ENCODE measurements at places on chromosomes 2 and 18.

GRCh38 chr2:96697476-96697875 lies 42.4 kb downstream of the LMAN2L start:
- no peak for DNase-seq

DNA sequence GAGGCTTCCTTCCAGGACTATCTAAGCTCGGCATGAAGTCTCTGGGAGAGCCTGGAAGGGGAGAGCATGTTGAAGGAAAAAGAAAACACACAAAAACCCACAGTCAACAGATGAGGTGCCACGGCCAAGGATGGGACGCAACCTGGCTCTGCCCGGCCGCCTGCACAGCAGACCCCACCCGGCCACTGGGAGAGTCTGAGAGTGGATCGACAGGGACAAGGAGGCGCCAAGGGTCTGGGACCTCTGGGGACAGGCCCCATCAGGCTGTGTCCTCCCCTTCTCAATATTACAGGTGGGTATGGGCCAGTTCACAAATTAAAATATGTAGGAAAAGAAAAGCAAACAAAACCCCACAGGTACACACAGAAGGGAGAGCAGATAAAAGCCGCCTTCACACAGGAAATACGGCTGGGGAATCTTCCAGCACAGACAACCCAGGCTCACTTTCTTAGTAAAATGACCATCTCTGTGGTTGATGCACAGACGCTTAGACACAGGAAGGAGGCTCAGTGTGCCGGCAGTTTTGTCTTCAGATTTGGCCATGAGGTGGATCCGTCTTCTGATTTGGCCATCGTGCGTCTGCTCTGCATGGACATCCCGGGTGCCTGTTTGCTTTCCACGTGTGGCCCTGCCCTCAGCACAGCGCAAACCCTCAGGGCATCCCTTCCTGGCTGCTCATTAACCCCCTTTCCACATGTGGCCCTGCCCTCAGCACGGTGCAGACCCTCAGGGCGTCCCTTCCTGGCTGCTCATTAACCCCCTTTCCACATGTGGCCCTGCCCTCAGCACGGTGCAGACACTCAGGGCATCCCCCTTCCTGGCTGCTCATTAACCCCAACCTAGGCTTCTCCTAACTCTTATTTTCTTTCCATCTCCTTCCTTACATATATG lies 138.4 kb downstream of the EIPR1 start:
- no peak for DNase-seq

DNA sequence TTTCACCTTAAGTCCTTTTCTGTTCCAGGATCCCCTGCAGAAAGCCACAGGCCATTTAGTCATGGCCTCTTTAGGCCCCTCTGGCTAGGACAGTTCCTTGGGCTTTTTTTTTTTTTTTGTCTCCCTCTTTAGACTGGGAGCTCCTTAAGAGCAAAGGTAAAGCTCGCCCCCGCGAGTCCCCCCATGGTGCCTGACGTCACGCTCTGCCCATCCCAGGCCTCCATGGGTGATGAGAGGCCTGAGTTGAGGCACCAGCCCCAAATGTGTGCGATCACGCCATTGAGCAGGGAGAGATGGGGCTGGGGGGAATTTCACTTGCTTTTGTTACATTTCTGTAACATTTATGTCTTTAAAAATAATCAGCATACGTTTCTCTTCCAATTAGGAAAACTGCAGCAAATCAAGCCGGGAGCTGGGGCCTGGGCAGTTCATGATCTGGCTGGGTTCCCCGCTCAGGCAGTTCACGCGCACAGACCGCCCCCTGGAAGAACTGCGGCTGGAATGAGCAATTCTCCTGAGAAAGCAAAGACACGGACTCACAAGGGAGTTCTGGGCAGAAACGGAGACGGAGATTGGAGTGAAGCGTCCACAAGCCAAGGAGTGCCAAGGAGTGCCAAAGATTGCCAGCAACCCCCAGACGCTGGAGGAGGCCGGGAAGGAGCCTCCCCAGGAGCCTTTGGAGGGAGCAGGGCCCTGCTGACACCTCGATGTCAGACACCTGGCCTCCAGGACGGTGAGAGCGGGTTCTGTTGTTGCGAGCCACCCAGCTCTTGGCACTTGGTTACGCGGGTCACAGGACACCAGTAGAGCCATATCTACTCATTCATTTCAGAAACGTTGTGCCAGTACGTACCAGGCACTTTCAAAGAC lies 108.4 kb upstream of the ODC1 start:
- DNase-seq: peak; percentile 48

DNA sequence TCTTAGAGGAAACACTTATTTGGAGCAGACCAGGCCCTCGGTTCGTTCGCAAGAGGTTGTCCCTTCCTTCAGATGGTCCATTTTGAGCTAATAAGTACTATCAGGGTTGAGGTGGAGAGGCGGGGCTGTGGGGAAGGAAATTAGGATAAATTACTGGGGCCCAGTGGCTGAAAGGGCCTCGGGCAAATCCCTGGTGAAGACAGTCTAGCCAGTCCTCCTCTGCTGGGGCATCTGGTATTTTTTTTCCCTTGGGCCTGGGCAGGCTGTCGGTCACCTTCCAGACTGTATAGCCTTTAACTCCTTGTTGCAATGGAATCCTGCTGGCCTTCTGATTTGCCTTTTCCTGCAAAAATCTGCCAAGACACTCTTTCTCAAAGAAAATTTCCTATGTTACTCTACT lies 1.7 kb upstream of the MYO3B start:
- DNase-seq: no peak

DNA sequence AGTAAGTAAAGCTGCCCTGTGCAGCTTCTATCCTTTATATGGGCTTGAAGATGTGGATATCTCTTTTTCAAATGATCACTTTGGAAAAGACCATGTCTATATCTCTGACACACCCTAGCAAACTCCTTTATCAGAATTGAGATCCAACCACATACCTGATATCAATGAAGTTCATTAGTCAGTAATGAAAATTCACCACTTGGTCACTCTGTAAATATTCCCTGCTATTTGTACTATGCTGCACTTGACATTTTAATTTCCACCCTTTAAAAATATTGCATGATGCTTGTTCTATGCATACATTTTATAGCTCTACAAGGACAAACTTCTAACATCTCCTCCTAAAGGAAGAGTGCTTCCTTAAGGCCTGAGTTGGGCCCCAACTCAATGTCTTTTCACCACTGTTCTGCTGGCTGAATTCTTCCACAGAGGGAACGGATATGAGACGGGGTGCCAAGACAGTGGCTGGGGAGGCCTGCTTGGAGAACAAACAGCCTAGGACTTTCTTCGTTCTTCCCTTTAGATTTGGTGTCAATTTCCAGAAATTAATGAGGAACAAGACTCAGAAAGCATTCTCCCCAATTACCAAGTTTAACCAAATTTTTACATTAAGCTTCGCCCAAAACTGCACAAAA lies at the start of gene GKN2:
TSS of gene GKN2 (minus strand) at position 7 of the 635 bp plus-strand sequence. CDS start 32 bp downstream, outside the sequence.
- DNase-seq: no peak

- DNase-seq: no peak
Observed at GRCh38 chr18:50805732-50806131, 14.1 kb downstream of the MRO start.

GRCh38 chr2:219396863-219397457 lies 9.2 kb upstream of the DNPEP start:
- DNase-seq: no peak

DNA sequence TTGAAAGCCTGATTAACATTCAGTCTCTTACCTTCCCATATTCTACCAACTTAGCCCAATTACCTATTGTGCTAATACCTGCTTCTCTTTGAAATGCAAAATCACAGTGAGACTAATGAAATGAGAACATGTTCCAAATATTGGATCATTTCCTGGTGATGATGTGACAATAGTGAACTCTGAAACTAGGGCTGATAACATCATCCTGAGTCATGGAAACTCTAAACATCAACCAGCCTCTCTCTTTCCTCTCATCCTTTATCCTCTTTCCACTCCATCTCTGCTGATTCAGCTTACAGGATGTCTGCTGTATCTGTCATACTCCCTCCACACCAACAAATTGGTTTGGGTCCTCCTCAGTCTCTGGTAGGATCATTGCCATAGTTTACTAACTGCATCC lies 98.8 kb upstream of the NCKAP5 start:
- no peak for DNase-seq

- DNase-seq: no peak
Observed at GRCh38 chr2:150212722-150213171, 274.7 kb downstream of the RND3 start.

- no peak for DNase-seq
Observed at GRCh38 chr2:149561309-149561926, 26.2 kb downstream of the MMADHC start.

DNA sequence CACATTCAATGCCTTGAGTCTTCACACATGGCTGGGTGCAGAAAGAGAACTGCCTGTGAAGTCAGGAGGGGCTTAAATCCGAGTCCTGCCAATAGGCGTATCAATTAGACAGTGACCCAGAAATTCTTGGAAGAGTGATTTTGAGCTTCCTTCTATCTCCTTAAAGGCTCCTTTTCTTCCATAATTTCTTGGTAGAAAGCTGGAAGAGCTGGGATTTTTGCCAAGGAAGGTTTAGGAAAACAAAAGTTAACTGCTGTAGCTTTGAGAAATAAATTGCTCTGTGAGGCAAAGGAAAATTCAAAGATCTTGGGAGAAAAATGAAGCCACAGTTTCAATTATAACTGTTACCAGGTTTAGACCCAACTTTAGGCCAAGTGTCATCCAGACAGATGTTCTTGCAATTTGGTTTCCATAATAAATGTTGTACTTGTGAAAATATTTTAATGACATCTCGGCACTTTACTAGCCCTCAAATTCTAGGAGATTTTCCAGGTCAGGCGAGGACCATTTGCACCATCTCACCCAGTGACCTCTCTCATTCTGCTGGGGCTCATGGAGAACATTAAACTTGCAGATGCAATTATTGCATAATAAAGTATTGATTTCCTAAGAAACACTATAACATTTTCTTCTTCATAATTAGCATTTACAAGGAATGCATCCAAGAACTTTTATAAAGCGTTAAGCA lies 329.7 kb upstream of the MEIS1 start:
- no peak for DNase-seq

DNA sequence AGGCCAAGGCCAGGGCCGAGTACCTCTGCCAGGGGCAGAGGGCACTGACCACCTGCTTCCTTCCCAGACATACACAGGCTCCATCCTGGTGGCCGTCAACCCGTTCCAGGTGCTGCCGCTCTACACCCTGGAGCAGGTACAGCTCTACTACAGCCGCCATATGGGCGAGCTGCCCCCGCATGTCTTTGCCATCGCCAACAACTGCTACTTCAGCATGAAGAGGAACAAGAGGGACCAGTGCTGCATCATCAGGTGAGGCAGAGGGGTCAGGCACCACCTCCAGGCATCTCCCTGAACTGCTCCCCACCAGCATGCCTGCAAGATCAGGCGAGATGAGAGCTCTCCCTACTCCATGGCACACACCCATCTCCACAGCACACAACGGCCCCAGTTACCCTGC lies 31.1 kb downstream of the MYO7B start:
- no peak for DNase-seq

DNA sequence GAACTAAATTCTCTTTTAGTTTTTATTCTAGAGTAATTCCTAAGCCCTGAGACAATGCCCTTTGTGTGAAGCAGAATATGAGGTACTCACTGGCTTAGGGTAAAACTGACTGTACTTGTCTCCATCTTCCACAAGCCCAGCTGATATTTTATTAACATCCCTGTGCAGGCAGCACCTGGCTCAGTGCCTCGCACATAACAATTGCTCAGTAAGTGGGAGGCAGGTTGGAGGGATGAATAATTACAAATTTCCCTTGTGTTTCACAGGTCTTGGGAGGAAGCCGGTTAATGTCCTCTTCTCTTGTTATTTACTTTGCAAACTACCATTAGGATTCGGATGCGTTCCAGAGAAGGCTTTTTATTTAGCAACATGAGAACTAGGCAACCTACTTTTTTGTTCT lies 249.8 kb upstream of the FSHR start:
- no peak for DNase-seq

- DNase-seq: peak; percentile 47
Observed at GRCh38 chr2:231467016-231467545, 2.8 kb upstream of the NCL start.

DNA sequence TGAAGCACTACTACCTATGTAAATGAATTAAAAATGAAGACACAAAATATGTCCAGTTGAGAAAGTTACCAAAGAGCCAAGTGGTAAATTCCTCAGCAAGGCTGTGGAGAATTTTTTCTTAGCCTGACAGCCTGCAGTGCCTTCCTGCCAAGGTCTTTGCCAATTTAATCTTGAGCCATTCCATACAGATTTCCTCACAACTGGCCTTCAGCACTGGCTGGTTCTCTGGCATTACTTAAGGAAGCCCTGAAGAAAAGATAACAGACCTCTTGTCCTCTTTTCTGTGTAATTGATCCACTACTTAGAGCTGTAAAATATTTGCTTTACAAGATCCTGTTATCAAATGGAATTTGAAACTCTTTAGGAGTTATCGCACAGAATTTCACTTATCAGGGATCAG lies 334.2 kb upstream of the LRRTM1 start:
- no peak for DNase-seq

DNA sequence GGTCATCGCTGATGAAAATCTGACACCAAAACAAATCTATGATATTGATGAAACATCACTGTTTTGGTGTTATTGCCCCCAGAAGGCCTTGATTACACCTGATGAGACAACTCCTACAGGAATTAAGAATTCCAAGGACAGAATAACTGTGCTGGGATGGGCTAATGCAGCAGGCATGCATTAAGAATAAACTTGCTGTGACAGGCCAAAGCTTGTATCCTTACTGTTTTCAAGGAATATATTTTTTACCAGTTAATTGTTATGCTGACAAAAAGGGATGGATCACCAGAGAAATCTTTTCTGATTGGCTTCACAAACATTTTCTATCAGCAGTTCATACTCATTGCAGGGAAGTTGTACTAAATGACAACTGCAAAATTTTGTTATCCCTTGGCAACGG lies 278.2 kb downstream of the IKZF2 start:
- DNase-seq: no peak

DNA sequence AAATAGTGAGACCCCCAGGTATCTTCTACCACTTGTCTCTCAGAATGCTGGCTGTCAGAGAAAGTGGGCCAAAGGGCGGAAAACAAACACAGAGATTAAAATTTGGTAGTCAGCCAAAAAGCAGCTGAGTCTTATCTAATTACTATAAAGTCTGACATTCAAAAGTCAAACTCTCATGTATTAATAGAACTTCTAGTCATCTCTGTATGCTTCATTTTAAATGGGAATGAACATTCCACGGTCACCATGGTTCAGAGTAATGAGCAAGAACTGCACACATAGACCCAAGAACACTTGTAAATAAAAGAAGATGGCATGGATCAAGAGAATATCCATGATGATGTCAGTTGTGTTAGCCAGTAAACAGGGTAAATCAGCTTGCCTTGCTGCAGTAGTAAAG lies 1267.0 kb upstream of the CHAC2 start:
- no peak for DNase-seq

DNA sequence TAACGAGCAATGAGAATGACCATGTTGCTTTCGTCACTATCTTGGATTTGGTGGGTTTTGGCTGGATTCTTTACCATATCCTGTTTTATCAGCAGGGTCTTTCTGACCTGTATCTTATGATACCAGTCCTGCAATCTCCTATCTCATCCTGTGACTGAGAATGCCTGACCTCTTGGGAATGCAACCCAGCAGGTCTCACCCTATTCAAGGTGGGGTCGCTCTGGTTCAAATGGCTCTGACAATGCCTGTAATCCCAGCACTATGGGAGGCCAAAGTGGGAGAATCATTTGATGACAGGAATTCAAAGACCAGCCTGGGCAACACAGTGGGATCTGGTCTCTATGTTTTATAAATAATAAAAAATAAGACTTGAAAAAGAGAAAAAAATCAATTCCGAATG lies 173.5 kb downstream of the ACTR3 start:
- DNase-seq: no peak

GRCh38 chr18:10033016-10033399 lies 119.2 kb downstream of the VAPA start:
- no peak for DNase-seq

- no peak for DNase-seq
Observed at GRCh38 chr18:6857300-6857699, 127.8 kb downstream of the ARHGAP28 start.

GRCh38 chr2:179595284-179595683 lies 266.1 kb downstream of the ZNF385B start:
- no peak for DNase-seq

Data from sciatic nerve (tissue), 2 donors.